ENCODE measurements at places on chromosomes 7 and 10.

- no peak for DNase-seq
These were observed 6.1 kb downstream of the MMRN2 start for GRCh38 chr10:86951184-86951761.

DNA sequence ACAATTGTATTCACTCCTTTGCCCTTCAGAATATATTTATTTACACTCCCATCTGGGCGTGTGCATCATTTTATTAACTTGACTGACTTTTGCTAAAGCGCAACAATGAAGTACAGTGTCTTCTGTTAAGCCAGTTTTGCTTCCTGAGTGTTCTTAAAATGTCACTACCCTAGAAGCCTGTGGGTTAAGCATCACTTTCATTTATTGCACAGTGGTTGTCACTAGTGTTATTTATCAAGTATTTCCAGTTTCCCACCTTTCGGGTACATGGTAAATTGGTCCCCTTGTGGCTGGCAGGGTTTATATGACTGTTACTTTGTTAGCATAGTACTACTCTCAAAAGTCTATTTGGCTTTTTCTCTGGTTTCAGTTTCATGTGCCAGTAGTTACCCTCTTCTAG lies 3.3 kb downstream of the HILPDA start:
- no peak for DNase-seq

DNA sequence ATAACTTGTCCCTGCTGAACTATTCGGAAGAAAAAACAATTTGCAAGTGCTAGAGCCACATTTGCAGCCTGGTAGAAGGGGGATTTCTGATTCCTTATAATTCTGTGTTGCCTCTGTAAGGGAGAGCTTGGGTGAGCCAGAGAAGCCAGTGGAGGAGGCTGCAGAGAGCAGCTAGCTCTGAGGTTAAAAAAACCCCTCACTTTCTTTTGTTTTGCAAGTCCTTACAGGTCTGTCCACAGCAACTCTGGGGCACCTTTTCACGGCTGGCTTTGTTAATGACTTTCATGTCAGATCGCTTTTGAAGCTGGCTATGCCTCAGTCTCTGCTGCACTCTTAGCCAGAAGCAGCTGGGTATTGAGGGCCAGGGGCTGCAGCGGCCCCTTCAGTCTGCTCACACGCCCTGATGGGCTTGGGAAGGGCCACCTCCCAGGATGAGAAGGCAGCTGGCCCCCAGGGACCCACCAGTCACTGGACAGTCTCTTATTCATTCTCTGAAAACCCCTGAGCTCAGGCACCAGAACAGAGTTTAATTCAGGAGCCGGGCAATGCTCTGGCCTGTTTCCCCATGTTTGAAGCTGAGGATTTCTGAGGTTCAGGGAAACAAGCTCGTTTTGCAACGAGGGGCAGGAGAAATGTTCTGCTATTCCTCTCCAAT lies 30.9 kb downstream of the TRIM8 start:
- DNase-seq = no peak

GRCh38 chr7:55517191-55517633 lies 55.1 kb downstream of the VOPP1 start:
- no peak for DNase-seq

DNA sequence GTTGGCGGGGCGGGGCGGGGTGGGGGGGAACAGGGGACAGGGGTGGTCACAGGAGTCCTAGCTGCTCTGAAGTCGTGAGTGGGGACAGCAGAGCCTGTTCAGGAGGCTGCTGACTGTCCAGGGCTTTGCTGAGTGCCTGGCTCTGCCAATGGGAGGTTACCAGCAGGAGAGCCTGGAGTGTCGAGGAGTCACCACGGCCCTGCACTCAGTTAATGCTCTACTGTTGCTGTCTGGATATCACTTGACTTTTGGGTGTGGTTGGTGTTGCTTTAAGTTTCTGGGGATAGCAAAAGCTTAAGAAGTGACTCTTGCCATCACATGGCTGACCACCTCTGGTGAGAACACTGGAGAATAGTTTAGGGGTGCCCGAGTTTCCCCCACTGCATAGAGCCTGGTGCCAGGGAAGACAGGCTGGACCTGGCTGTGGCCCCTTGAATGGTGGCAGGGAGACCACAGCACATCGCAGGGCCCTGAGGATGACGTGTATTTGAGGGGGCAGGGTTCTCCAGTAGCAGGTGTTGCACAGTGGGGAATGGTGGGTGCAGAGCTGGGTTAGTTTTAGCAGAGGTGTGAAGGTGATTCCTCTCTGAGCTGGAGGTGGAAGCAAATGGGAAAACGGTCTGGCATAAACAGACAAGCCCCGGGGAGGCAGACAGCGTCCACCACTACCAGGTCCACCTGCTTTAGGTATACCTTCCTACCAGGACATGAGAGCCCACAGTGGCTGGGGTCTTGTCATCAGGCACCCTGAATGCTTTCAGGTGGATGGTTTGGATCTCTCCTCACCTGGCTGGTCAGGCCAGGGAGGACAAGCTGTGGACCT lies 54.2 kb upstream of the CAMK2B start:
- no peak for DNase-seq

- no peak for DNase-seq
These were observed 4.6 kb upstream of the CFAP46 start for GRCh38 chr10:132946806-132947546.

GRCh38 chr7:142499635-142500034 lies 241.8 kb upstream of the PRSS58 start:
- no peak for DNase-seq

- no peak for DNase-seq
These were observed 7.8 kb upstream of the HGF start for GRCh38 chr7:81777697-81778096.

DNA sequence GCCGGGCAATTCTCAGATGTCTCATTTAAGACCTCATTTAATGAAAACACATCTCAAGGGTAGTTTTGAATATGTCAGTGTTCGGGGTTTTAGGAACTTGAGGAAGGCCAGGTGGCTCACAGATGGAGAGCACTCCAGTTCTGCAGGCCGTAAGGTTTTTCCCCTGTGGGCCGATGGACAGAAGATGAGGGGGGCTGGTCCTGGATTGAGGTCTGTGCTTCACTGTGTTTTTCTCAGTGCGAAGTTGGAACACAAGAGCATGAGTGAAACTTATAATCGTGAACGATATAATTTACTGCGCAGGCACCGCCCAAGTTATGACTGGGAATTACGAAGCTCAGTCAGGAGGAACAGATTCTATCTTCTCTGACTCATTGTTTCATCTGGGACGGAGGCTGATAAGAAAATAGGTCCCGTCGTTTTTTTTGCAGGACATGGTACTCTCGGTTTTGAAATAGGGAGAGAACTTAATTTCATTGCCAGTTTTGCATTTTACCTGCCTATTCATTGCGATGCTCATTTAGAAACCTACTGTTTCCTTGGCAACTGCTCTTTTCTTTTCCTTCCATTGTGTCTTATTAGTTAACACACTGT lies 591.0 kb upstream of the PFKP start:
- no peak for DNase-seq

- no peak for DNase-seq
These were observed 239.4 kb downstream of the C7orf25 start for GRCh38 chr7:42672339-42672999.

DNA sequence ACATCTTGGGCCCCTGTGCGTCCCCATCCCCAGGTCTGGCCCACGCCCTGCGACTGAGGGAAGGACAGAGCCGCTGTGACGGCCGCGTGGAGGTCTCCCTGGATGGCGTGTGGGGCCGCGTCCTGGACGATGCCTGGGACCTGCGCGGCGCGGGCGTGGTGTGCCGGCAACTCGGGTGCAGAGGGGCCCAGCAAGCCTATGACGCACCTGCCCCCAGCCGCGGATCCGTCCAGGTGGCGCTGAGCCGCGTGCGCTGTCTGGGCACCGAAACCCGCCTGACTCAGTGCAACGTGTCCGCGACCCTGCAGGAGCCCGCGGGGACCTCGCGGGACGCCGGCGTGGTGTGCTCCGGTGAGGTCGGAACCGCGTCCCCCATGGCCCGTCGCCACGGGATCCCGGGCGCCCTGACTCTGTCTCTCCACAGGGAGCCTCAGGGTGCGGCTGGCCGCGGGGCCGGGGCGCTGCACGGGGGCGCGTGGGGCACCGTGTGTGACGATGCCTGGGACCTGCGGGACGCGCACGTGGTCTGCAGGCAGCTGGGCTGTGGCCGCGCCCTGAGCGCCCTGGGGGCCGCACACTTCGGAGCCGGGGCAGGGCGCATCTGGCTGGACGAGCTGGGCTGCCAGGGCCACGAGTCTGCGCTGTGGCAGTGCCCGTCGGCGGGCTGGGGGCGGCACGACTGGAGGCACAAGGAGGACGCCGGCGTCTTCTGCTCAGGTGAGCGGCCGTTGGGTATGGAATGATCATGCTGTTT lies 5.9 kb downstream of the SCART1 start:
- peak; percentile 49 for DNase-seq

DNA sequence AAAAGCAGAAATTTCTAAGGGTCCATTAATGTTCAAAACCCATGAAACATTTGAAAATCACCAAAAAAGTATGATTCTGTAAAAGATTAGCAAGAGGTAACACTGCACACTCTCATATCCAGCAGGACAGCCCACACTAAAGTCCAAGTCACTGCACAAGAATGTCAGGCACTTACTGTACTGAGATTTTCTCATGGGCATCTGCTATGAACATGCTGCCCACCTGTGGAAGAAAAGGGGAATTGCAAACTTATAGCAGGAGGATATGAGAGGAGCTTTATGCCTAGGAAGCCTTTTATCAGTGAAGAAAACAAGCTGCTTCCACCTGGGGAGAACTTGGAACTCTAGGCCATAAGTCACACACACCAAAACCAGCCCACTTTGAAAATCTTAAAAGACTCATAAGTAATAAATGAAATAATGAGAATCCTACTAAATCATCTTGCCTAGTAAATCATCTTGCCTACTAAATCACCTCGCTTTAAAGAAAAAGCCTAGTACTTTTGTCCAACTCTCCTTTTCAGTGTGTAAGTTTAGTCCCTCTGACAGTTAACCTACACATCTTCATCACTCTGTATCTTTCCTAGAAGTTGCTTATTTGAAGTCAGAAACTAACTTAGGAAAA lies 46.1 kb downstream of the ARMH3 start:
- peak; percentile 63 for DNase-seq

DNA sequence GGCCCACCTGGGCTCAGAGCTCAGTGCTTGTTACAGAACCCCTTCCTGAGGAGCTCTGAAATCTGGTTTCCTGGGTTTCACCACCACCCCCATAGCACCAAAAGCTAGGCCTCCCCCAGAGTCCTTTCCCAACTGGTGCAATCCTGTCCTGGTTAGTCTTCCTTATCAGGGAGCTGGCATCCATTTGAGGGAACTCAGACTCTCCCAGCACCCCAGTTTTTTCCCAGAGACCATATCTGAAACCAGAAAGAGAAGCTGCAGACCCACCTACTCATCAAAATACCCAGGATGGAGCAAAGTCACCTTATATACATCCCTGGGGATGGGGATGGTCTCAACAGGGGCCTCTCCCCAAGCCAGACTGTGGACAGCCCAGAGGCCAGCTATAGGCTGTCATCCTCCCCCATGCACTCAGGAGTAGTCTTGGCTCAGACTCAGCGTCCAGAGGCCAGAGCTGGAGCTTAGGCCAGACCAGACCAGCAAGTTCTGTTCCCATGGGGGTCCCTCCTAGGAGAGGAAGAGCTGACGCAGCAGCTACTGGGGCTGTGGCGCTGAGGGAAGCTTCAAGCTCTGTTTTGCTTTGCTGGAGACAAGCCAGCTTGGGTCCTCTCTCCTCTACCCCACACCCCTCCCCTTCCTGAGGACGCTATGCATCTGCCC lies 3.0 kb downstream of the TBATA start:
- peak; percentile 32 for DNase-seq

DNA sequence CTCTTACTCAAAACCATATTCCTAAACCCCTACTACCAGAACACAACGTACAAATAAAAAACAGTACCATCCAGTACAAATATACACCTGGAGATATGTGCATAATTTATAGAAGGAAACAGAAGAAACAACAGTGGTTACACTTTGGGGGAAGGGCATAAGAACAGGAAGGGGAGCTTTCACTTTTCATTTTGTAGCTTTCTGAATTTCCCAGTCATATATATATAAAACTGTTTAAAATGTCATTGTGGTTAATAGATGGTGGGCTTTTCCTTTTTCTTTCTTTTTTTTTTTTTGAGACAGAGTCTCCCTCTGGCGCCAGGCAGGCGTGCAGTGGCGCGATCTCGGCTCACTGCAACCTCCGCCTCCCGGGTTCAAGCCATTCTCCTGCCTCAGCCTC lies 47.2 kb downstream of the MALSU1 start:
- DNase-seq = no peak

- no peak for DNase-seq
These were observed 58.7 kb downstream of the INPP5F start for GRCh38 chr10:119784340-119785067.

GRCh38 chr7:4973728-4974198 lies 14.8 kb upstream of the MMD2 start:
- peak; percentile 88 for DNase-seq

DNA sequence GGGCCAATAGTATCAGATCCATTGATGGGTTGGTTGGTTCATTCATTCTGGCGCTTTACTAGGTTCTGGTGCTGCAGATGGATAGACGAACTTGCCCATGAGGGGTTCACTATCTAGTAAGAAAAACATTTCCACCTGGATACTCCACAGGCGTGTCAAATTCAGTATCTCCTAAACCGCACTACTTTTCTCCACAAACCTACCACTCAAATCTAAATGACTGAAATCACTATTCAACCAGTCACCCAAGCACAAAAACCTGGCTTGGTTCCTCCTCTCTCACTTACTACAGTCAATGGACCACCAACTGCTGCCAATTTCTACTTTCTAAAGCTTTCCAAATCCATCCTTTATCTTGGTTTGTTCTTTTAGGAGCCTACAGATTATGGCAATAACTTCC lies 572 bp downstream of the AGK start:
- DNase-seq = no peak

GRCh38 chr7:47186316-47186715 lies 395.6 kb downstream of the TNS3 start:
- DNase-seq = no peak

DNA sequence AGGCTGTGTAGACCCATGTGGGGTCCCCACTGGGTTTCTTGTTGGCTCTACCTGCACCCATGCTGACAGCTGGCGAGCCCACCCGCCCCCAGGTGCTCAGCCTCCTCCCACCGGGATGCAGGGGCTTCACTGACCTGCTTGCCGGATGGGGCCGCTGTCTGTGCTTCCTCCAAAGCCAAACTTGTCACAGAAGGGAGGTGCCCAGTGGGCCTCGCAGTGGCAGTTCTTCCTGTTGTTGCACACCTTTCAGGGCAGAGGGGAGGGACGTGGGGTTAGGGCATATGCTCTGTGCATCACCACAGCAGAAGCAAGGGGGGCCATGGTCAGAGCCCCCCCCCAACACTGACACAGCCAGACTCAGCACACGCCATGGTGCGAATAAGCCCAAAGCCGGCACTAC lies 146.5 kb downstream of the FANK1 start:
- DNase-seq = no peak

DNA sequence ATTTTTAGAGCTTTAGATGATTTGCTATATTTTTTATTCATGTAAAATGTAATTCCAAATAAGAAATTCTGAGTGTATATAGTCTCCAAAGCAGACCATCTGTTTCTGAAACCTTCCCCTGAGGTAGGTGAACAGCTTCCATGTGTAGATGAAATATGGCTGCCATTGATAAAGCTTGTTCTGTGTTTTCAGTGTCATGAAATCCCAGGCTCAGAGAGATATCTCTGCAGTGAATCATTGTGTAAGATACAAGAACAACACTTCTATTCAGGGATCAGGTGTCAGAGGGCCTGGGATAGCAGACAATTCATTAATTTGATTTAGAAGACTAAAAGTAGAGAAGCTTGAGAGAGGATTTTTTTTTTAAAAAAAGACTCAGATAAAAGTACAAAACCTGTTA lies 29.1 kb downstream of the ACTA2 start:
- DNase-seq = no peak

GRCh38 chr7:149489391-149490024 lies 8.1 kb downstream of the ZNF746 start:
- no peak for DNase-seq

- no peak for DNase-seq
These were observed 479.4 kb downstream of the ARL4A start for GRCh38 chr7:13166801-13167200.
